ENCODE measurements at places on chromosomes 4 and X.
A peak's percentile ranks its signal among the peaks of the same experiment; 100 is the strongest.

DNA sequence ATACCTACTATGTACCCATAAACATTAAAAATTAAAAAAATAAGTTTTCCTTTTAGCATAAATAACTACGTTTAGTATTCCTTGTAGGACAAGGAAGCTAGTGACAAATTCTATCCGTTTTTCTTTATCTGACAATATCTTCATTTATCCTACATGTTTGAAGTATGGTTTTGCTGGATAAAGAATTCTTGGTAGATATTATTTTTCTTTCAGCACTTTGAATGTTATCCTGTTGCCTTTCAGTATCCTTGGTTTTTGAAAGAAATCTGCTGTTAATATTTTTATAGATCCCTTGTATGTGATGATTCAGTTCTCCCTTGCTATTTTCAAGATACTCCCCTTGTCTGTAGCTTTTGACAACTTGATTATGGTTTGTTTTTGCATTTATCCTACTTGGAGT, 76.6 kb downstream of the CASK start:
- no peak for DNase-seq

- DNase-seq = no peak
Measured at GRCh38 chr4:92636038-92636806, 332.5 kb downstream of the GRID2 start.

GRCh38 chr4:89308161-89308500, 531 bp upstream of the GPRIN3 start:
- DNase-seq = no peak

- no peak for DNase-seq
Measured at GRCh38 chr4:13521047-13521446, 23.3 kb downstream of the NKX3-2 start.

DNA sequence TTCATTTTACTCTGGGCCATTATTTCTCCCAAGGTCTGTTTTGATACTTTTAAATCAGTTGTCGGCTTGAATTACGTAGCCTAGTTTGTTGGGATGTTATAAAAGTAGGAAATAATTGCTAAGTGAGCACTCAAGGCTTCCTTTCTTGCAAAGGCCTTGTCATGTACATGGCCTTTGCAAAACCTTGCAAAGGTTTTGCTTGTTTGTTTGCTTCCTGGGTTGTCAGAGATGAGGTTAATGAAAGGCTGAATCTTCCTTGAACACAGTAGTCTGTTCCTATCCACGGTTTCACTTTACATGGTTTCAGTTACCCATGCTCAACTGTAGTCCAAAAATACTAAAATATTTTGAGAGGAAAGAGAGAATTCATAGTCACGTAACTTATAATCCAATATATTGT, 113.5 kb downstream of the NAA11 start:
- no peak for DNase-seq

DNA sequence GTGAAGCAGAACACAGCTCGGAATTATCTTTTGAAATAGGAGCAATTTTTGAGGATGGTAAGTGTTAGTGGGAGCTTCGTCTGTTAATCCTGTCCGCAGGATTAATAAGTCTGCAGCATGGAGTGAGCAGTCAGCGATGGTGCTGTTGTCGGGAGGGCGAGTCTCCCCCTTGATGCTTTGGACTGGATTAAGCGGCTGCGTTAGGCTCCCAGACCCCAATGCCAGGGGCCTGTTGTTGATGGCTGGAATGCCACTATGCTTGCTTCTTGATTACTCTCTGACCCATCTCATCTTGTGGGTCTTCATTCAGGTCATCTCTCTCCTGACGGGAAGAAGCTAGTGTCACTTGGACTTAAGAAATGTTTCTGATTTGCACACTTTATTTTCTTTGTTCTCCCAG, 332.6 kb downstream of the ARHGAP10 start:
- DNase-seq = no peak

GRCh38 chrX:68659385-68659784, 11.9 kb downstream of the STARD8 start:
- DNase-seq = no peak

GRCh38 chr4:6746721-6747293, 30.8 kb downstream of the BLOC1S4 start:
- no peak for DNase-seq

DNA sequence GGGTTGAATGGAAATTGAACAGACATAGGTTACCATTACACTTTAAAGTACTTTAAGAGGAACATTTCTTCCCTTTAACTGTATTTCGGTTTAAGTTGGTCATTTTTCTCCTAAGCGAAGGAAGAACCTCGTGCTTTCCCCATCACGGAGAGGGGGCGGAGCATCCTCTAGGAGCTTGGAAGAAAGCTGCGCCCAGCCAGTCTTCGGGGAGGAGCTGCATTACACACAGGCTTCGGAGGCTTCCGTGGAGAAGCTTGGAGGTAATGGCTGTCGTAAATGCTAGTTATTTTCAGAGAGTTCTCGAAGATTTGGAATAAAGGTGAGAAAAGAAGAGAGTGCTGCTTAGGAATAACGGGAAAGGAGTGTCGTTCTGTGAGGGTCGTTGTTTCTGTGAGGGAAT, at the start of gene PWWP3B:
Gene PWWP3B, plus strand, starts transcription at position 199 of the 400 bp plus-strand sequence. CDS start 37,128 bp downstream, outside the sequence.
- DNase-seq = peak; percentile 2

GRCh38 chr4:156558373-156559025, 413.1 kb downstream of the PDGFC start:
- DNase-seq = no peak

- no peak for DNase-seq
Measured at GRCh38 chrX:130321550-130321949, 18.2 kb upstream of the SLC25A14 start.

- DNase-seq = peak; percentile 51
Measured at GRCh38 chrX:119427024-119427794, 28.1 kb downstream of the SLC25A43 start.

GRCh38 chr4:70722199-70722791, 531 bp downstream of the RUFY3 start:
- DNase-seq = no peak

DNA sequence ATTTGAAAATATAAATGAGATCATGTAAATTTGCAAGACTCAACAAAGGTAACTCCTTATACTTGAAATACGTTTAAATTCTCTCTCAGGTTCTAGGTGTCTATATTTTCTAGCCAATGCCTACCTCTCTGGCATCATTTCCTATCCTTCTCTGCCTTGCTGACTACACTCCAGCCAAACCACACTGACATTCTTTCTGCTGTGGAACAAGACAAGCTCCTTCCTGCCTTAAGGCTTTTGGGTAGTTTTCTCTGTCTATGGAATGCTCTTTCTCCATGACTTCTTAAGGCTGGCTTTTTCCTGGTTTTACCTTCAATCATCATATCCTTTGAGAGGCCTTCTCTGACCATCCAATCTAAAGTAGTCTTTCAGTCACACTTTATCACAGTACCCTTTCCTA, 201.0 kb downstream of the SPRY1 start:
- no peak for DNase-seq

DNA sequence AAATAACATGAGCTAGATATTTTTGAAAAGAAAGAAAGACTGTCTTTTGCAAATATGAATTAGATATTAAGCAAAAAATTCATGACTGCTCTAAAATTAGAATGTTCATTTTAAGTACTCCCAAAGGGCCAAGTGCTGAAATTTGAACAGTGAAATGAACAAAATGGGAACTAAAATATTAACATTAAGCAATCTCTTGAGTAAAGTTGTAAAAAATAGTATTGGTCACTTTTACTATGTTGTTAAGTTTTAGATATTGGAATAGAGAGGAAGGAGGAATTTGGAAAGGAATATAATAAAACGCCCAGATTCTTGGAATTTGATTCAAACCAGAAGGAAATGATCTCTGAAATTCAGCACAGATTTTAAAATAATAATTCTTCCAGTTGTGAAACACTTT, 125.9 kb upstream of the ANK2 start:
- no peak for DNase-seq

GRCh38 chr4:184825896-184826690, at the start of gene ACSL1:
TSS of gene ACSL1 (minus strand) at chr4:184825968. CDS start at chr4:184803514, 22,454 bp downstream.
- peak; percentile 88 for DNase-seq

- DNase-seq = no peak
Measured at GRCh38 chr4:71206763-71207162, 132.1 kb upstream of the SLC4A4 start.

GRCh38 chr4:10020871-10021652, at the start of gene SLC2A9:
TSS of gene SLC2A9 (minus strand) at chr4:10021497. CDS start at chr4:10021429, 68 bp downstream.
- no peak for DNase-seq

DNA sequence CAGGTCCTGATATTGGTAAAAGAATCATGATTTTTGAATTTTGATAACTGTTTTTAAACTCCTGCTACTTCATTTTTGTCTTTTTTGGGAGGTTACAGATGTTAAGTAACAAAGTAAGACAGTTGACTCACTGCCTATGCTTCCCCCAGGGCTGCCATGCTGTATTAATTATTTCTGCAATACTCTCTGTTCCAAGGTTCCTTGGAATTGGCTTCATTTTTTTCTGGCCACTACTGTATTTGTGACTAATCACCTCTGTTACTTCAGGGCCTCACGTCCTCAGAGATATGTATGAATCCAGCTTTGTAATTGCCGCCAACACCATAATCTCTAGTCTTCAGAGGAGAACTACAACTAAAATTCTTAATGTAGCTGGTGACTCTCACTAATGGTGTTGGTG, 1729.3 kb downstream of the C4orf33 start:
- no peak for DNase-seq

DNA sequence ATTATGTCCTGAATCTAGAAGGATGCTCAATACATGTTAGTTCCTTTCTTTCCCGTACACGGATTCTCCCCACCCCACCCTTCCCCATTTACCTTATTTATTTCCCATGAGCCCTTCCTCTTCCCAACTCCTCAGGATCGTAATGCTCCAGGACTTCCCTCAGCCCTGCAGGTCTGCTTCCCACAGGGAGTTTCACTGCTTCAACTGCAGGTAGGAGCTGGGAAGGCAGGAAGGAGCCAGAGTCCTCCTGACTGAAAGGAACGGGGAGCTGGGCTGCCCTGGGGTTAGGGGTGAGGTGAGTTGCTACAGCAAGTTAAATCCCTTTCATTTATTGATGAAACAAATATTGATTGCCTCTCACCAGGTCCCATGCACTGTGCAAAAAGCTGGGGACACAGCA, 33.2 kb downstream of the SAT1 start:
- DNase-seq = no peak

- DNase-seq = no peak
Measured at GRCh38 chrX:71667328-71668247, at the start of gene LOC101059915. TSS of gene LOC101059915 (plus strand) at chrX:71667546.

DNA sequence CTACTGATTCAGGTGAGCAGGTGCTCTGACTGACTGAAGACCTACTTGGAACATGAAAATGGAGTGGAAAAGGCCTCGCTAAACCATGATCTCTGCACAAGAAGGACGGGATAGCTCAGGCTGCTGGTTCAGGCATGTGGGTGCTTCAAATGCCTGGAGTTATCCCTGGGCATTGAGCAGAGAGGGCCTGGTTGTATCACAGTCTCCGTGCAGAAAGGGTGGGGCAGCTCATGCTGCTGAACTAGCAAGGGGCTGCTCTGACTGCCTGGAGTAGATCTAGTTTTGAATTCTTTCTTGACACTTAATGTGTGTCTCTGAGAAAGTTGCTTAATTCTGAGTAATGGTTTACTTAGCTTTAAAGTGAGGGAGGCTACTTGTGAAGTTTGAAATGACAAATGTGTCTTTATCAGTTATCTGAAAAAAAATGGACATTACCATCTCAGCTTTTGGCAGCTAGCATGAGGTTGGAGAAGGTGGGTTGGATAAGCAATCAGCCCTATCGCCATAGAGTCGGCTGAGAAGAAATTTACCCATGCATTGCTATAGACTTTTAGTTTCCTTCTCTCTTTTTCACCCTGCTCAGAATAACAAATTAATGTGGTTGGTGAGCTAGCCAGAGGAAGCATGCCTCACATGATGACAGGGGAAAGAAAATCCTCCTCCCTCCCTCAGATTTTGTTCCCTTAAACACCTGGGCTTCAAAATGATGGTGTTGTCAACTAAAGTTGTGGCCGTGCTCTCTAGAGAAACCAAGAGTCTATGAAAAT, 832.4 kb downstream of the STIM2 start:
- DNase-seq = no peak

- no peak for DNase-seq
Measured at GRCh38 chr4:168540086-168540485, 43.2 kb downstream of the PALLD start.

DNA sequence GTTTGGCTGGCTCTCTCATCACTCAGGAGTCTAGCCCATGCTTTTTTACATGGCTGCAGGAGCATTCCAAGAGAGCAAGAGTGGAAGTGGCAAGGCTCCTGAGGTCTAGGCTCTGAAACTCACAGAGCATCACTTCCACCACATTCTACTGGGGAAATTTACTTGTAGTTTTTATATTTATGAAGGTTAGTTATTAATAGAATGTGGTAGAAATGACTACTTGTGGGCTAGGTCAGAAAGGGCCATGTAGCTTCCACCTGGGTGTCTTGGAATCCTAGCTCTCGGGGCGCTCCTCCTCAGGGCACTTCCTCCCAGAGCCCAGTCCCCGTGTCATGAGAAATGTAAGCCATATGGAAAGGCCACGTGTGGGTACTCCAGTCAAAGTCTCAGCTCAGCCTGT, 127.0 kb upstream of the CASK start:
- DNase-seq = no peak

DNA sequence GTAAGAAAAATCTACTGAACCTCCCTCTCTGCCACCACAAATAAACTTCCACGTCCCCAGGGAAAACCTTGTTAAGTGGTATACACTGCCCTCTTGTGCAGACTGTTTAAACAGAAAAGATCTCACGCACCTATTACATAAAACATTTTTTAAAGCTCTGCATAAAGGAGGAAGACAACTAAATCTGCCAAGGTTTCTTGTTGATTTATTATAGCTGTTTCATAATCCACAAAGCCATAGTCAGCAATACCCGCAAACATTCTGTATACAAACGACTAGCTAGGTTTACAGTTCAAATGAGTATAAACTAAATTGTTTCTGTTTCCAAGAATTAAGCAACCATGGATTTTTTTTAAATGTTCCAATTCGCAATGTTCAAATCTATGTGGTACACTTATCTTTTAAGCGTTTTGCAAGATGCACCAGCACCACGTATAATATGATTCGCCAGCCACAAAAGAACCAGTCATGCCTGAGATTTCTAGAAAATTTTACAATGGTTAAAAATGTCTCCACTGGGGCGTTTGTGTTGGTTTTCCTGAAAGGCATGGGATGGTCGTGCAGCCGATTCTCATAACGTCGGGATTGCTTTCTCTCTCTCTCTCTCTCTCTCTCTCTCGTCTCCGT, 164.6 kb downstream of the PRKX start:
- DNase-seq = peak; percentile 34

DNA sequence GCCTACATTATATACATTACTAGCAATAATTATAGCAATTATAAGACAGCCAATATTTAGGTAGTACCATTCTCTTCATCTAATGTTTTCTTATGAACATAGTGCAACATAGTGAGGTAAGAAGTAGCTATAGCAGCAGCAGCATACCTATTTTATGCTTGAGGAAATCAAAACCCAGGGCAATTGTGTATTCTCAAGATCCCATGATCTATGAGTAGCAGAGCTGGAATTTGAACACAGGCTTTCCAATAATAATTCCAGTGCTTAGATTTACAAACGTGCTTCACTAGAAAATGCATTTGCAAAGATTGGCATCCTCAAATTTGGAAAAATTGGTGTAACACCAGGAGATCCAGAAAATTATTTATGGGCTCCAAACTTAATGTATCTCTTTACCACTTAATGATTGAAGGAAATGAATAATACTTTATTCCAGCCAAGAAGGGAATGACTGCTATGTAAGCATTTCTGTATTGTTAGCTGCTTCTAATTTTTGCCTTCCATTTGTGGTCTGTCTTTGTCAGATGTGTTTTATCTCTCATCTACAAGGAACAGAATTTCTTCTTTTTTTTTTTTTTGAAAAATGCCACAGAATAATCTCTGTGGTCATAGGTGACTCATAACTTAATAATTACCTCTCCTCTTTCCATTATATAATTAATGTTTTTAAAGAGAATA, 451.1 kb downstream of the ARAP2 start:
- no peak for DNase-seq
